ENCODE measurements at places on chromosomes 13 and 19. TPM values are rescaled to one million over a fixed set of nuclear protein-coding genes. Genes with fewer than 3 reads are reported as not detected.

GRCh38 chr13:76982061-76982460 lies 9.8 kb upstream of the CLN5 start:
- DNase-seq: no peak

- DNase-seq: no peak
These were observed 5.1 kb downstream of the REEP6 start for GRCh38 chr19:1495799-1496713.

GRCh38 chr13:105177265-105177900 lies 1358.1 kb downstream of the EFNB2 start:
- DNase-seq: no peak

- DNase-seq: no peak
These were observed 50.2 kb downstream of the LRCH1 start for GRCh38 chr13:46603165-46603603.

- no peak for DNase-seq
These were observed 57.6 kb downstream of the COL4A1 start for GRCh38 chr13:110249326-110249725.

DNA sequence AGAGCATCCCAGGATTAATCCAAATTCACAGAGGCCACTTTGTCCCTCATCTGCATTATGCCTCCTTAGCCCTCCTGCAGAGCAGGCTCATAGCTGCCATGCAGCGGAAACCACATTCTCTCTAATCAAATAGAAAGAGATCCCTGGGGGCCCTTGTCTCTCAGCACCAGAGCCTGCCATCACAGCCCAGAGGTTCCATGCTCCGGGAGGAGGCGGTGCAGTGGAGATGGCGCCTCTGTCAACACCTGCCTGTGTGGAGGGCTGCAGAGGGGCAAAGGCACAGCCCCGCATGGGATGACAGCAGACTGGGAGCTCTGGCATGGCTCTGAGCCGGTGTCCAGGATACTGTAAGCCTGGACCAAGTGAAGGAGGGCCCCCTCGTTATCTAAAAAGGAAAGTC lies 111.3 kb downstream of the SLC7A1 start:
- no peak for DNase-seq

GRCh38 chr13:50690006-50690405 lies 153.5 kb downstream of the DLEU7 start:
- no peak for DNase-seq

DNA sequence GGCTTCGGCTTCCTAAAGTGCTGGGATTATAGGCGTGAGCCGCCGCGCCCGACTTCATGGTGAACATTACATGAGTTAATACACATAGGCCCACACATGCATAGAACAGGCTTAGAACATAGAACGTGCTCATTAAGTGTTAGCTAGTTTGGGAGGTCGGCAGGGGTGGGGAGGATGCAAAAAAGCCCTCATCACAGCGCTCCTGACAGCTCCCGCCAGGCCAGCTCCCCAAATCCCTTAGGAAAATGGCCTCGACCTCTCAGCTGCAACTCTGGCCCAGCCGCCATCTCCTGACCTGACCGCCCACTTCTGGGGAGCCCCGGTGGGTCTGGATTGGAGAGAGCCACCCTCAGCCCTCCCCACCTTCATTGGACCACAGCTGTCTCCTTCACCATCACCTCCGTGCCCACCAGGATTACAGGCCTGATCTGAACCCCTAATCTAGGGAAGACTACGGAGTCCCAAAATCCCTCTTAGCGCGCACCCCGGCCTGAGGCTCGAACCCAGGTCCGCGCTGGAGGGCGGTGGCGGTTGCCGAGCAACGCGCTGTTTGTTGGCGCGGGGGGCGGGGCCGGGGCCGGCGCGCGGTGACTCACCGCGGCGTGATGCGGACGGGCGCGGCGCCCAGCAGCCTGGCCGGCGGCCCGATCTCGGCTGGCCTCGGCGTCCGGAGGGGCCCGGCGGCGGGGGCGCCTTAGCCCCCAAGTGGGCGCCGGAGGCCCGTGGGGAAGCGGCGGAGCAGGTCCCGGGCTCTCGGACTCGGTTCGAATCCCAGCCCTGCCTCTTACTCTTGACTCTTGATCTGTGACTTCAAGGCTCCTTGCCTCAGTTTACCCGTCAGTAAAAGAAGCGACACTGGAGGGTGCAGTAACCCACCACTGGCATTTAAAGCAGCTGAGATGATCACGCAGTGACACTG lies 26.7 kb upstream of the NANOS3 start:
- no peak for DNase-seq

The PRKACA gene
- 501 TPM for polyA plus RNA-seq

DNA sequence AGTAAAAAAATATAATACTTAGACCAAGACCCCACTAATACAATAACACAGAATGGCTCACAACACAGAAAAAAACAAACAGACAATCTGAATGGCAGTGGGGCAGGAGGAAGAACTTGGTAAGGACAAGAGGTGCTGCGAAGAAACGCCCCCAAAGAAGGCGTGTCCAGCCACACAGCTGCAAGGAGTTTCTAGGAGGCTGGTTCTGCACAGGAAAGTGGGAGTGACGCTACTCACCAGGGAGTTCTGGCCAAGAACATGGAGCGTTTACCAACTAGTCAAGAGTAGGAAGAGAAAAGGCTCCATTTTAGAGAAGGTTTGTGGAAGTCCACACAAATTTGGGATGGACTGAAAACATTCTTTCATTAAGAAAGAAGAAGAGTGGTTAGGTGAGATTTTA lies 95.3 kb upstream of the SLC15A1 start:
- DNase-seq: no peak

The SIX5 gene
- polyA plus RNA-seq: 19.0 TPM

GRCh38 chr13:42638886-42639285 lies 64.9 kb downstream of the TNFSF11 start:
- no peak for DNase-seq

The AMER2 gene
- 0.03 TPM for polyA plus RNA-seq

DNA sequence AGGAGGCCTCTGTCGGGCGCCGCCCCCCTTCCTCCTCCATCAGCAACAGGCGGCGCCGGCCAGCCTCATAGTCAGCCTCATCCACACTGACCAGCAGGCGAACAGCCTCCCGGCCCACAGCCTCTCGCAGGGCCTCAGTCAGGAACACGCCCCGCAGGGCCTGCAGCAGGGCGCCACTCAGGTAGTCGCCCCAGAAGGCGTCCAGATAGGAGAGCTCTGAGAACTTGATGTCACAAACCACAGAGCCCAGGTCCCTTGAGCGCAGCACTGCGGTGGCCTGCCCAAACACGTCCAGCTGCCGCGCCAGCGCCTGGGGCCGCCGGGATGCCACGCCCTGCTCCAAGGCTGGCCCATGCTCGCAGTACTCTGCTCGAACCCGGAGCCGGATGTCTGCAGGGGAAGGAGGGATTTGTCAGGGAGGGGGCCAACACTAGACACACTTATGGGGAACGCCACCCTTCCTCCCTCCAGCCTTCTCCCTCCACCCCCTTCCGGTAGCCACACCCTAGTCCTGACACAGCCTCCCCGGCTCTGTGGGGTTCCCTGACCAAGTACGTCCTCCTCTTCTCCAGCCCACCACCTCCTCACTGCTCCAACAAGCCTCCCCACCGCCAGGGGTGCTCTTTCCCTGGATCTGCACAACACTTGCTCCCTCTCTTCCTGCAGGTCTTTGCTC lies 17.9 kb downstream of the DEDD2 start:
- DNase-seq: no peak

DNA sequence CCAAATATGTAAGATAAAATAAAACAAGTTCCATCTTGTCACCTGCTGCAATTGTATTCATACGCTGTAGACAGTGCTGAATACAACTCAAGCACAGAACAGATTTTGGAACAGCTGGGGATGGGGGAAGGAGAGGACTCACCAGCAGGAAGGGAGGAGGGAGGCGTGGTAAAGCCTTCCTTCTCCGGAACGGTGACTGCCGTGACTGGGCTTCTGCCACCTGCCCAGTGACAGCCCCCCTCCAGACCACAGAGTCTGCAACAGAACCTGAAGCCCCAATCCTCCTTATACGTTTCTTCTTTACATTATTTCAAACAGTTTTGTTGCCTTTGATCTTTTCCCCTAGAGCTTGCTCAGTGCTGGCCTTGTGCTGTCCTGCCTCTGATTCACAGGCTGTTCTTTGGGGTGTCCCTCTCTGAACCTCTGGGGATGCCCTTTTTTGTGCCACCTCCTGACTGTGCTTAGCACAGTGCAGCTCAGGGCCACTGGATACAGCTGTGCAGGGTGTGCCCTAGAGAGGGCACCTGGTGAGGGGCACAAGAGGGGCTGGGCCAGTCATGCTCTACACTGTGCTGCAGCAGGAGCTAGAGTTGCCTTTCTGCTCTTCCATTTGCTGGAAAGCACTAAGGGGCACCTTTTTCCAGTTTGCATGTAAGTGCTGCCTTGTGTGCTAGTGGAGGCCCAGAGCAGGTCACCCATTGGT lies 213.0 kb downstream of the ZIC5 start:
- DNase-seq: no peak

DNA sequence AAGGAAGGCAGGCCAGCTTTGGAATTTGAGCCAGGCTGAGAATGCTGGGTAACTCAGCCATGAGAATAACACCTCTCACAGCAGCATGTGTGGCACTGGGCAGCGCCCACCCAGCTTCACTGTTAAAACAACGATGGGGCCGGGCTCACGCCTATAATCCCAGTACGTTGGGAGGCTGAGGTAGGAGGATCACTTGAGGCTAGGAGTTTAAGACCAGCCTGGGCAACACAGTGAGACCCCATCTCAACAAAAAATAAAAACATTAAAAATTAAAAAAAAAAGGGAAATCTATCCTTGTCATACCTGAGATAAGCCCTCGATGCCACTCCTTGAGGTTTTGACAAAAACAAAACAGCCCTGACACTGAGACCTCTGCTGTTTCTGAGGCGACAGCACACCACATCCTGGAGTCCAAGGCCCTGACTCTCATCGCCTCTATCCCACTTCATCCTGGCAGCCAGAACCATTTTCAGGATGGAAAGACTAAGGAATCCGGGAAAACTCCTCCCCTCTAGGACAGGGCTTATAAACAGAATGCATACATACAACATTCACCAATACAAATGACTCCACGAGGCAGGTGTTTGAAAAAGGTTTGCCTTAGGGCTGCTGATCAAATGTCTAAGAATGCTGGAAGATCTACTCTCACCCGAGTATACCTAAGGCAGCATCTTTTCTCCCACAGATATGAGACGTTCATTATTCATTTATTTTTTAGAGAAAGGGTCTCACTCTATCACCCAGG lies 22.6 kb upstream of the TIMM44 start:
- DNase-seq: no peak

GRCh38 chr13:74087357-74087756 lies 46.8 kb downstream of the KLF12 start:
- no peak for DNase-seq

The CYP4F11 gene
- polyA plus RNA-seq: not detected

The CLIP3 gene
- polyA plus RNA-seq: 15.5 TPM

- DNase-seq: no peak
These were observed 13.5 kb downstream of the BCL3 start for GRCh38 chr19:44762038-44762437.

The SYNGR4 gene
- not detected for polyA plus RNA-seq

DNA sequence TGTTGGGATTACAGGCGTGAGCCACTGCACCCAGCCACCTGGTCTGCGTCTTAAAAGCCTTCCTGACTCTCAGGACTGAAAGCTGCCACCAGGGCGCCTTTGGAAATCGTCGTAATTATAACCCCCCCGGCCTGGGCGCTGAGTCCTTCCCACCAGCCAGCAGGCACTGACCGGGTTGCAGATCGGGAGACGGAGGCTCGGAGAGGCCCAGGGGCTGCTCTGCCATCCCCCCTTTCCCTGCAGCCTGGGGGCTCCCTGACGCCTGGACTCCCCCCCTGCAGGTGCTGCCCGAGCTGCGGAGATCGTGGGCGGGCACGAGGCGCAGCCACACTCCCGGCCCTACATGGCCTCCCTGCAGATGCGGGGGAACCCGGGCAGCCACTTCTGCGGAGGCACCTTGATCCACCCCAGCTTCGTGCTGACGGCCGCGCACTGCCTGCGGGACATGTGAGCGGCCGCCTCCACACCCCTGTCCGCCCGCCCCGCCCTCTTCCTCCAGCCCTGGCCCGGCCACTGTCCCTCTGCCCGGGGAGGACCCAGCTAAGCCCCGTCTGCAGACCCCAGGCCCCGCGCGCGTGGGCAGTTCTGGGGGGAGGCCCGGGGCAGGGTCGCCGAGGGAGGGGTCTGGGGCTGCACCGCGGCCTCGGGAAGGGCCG lies 2.5 kb downstream of the PRTN3 start:
- DNase-seq: no peak

The ZNF569 gene
- 8.3 TPM for polyA plus RNA-seq

The PDX1 gene
- polyA plus RNA-seq: not detected

The B3GNT3 gene
- not detected for polyA plus RNA-seq

Data from forelimb muscle (tissue), 1 donor.